Stimulated activated CD4-positive, alpha-beta T cell treated with anti-CD3 and anti-CD28 coated beads, Interleukin-2, amount 100 ng/mL, for 24 hours (primary cell): ENCODE measurements at places on chromosomes 2 and 18.

DNA sequence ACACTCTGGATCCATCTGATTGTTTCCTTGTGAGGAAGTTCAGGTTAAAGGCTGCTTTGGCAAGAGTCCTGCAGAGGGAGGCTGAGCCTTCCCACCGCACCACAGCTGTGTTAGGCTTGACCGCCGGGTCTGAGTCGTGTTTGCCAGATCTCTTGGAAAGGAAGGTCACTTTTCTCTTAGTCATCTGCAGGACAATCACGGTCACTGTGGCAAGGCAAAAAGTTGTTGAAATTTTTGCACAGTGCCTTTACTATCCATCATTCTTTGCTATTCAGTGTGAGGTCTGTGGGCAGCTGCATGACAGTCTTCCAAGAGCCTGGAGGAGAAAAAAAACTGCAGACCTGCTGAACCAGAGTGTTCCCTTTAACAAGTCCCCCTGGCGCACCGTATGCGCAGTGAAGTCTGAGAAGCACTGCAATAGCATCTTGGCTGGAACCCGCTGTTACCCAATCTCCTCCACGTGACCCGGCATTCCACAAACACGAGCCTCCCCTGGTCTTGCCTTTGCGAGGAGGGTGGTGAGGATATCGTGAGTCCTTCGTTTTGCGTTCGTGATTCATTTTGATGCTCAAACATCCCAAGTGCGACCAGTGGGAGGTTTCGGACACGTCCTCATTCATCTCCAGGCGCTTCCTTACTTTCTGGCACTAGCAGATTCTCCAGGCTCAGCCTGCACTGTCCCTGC lies 23.0 kb downstream of the BIN1 start:
- no peak for DNase-seq

DNA sequence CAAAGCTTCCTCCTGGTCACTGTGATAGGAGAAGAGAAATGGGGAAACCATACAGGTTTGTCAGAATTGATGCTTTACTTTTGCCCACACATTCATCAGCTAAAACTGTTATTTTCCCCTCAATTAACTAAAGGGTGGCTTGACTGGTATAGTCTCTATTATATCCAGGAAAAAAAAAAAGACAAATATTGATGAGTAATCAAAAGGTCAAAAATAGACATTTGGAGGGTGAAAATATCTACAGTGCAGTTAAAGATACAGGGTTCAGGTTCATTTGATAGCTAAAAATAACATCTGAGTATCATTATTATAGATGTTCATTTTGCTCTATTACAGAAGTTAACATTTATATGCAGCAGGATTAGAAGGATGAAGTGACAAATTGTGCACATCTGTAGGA lies 577.6 kb upstream of the FAM98A start:
- DNase-seq = no peak

DNA sequence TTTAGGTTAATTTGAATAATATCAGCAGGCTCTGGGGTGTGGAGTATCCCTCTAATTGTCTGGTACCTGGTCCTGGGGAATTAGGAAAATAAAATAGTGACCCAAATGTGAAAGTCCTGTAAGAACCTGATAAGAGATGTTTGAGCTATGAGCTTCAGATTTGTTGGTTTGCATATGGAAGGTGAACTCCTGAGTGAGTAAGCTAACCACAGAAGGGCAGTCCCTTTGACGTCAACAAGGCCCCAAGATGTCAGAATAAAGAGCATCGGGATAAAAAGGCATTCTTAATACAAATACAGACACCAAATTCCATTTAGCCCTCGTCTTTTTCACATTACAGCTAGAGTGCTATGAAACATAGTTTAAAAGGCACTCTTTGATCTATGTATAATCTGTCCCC lies 1366.3 kb upstream of the TMEFF2 start:
- no peak for DNase-seq

DNA sequence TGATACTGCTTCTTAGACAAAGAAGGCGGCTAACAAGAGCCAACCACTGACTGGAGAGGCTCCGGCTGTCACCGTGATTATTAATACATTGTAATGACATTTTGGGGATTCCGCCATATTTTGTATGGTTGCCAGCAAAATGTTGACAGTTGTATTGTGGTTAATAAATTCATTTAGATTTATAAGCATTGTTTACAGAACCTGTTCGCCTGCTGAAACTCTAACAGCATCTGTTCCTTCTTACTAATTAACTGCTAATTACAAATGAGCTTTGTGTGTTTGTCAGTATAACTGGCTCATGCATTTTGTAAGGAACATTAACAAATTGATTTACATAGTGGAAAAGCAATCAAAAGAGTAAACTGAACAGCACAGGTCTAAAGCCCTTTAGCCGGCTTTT lies 332.4 kb downstream of the GBX2 start:
- DNase-seq = no peak

- no peak for DNase-seq
These were observed 5.2 kb upstream of the C18orf63 start for GRCh38 chr18:74310411-74310810.

DNA sequence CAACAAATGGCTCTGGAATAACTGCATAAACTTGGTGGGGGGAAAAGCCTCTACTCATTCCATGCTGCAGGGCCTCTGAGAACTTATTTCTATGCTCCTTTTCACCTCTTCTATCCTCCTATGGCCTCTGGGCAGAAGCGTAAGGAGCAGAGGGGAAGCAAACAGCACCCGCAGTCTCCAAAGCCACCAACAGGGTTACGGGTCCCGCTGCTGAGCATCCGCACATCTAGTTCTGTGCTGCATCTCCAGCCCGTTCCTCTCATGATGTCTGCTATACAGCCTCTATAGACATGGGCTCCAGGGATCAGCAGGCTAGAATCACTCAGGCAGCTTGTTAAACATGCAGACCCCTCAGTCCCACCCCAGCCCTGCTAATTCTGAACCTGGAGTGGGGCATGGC lies 25.9 kb downstream of the PSTPIP2 start:
- DNase-seq = no peak

DNA sequence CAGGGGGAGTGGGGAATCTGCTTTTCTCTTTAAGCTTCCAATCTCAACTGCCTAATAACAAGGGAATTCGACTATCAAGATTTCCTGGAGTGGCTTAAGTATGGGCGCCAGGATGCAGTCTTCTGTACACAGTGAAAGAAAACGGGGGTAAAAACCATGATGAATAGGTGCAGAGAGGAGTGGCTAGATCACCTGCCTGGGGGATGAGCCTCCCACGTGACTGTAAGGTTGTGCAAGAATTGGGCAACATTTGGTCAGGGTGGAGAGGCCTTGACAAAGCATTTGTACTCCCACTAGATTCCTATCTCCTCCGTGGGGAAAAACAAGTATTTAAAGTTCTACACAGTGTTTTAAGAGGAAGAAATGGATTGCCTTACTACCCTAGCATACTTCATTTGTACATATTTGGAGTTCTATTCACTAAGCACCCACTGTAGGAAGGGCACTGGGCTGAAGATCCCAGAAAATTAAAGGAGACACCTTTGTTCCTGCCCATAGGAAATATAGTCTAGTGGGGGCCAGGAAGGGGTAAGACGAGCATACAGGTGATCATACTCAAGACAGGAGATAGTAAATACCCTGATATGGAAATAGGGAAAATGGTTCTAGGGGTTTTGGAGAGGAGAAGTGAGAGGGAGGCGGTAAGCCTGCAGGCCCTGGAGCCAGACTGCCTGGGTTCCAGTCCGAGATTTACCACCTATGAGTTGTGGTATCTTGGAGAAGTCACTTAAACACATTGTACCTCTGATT lies 29.2 kb downstream of the EPAS1 start:
- DNase-seq = no peak

DNA sequence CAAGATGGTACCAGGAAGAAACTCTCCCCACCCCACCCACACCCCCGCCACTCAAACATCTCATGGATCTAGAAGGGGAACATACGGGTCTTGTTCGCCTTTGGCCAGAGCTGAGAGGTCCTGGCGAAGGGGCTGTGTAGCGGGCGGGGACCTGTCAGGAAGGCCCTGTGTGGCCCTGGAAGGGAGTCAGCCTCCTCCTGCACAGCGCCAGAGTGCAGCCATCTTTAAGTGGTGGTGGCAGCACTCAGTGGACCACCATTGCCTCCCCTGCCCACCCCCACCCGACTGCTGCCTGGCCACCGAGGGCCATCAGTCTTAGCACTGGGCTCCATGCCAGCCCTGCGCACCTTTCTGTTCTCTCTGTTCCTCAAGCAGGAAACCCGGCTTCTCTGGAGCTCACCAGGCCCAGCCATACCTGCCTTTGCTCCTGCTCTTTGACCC lies 11.6 kb upstream of the FAHD2A start:
- no peak for DNase-seq

- no peak for DNase-seq
These were observed 115.7 kb downstream of the PLCL1 start for GRCh38 chr2:197920088-197920487.

GRCh38 chr2:149167941-149168340 lies 129.4 kb downstream of the LYPD6B start:
- DNase-seq = no peak

- no peak for DNase-seq
These were observed 1026.7 kb upstream of the ACVR2A start for GRCh38 chr2:146818122-146818521.

DNA sequence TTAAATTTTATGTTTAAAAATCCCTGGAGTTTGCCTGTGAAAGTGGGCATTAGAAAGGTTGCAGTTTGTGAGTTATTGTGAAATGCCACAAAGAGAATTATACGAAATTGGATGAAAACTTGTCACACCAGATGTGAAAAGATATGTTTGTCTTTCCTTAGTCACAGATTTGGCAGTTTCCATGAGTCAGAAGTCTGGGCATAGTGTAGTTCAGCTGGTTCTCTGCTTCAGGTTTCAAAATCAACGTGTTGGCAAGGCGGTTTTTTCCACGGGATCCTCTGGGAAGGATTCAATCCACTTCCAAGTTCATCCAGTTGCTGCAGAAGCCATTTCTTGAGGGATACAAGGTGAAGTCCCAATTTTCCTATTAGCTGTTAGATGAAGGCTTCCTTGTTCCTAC lies 658.0 kb upstream of the CDH2 start:
- no peak for DNase-seq

- DNase-seq = no peak
These were observed 50.6 kb upstream of the ODC1 start for GRCh38 chr2:10498525-10499274.

GRCh38 chr2:195428673-195429072 lies 228.4 kb upstream of the SLC39A10 start:
- DNase-seq = no peak

DNA sequence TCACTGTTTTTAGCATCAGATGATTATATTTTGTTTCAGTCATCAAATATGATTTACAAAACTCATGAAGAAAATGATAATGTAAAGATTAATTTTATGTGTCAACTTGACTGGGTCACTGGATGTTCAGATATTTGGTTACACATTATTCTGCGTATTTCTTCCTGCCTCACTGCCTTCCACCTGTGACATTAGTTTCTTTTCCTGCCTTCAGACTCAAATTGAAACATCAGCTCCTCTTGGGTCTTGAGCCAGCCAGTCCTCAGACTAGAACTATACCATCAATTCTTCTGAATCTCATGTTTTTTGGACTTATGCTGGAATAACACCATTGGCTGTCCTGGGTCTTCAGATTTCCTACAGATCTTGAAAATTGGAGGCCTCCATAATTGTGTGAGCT lies 96.7 kb downstream of the ZNF385B start:
- no peak for DNase-seq

DNA sequence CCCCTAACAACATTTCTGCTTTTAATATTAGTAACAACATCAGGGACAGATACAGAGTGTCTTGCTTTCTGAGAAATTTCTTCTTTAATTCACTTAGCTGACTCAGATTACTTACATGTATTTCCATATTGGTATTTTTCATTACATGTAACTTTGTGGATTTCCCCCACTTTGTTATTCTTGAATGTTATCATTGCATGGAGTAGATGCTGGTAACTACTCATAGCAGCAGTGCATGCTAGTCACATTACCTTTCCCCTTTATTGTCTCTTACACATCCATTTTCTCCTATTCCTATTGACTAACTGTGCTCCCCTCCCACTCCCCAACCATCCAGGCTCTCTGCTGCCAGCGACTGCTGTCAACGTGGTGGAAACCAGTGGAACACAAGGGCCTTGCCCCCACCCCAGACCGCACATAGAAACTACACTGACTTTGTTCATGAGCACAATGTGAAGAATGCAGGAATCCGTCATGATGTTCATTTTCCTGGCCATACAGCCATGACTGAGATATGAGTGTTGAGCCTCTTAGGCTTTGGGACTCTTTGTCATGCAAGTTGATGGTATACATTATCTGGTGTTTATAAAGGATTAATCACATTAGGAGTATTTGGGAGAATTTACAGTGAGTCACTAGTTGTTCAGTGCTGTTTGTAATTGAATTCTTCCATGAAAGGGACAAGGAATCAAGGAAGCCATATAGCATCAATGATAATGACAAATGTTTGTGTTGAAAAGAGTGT lies 91.0 kb downstream of the EPB41L5 start:
- DNase-seq = no peak

DNA sequence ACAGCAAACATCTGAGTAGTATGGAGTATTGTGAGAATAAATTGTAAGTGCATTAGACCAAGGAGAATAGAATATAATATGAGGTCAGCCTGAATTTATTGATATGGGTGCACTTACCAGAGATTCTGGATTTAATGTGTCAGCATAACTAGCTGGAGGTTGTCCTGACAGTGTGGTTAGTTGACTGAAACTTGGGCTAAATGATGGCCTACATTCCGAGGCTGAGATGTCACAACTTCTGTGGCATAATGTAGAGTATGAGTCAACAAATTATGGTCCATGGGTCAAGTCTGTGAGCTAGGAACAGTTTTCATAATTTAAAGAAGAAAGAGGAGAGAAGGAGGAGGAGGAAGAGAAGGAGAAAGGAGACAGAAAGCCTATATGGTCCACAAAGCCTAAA lies 127.6 kb downstream of the QPCT start:
- DNase-seq = no peak

DNA sequence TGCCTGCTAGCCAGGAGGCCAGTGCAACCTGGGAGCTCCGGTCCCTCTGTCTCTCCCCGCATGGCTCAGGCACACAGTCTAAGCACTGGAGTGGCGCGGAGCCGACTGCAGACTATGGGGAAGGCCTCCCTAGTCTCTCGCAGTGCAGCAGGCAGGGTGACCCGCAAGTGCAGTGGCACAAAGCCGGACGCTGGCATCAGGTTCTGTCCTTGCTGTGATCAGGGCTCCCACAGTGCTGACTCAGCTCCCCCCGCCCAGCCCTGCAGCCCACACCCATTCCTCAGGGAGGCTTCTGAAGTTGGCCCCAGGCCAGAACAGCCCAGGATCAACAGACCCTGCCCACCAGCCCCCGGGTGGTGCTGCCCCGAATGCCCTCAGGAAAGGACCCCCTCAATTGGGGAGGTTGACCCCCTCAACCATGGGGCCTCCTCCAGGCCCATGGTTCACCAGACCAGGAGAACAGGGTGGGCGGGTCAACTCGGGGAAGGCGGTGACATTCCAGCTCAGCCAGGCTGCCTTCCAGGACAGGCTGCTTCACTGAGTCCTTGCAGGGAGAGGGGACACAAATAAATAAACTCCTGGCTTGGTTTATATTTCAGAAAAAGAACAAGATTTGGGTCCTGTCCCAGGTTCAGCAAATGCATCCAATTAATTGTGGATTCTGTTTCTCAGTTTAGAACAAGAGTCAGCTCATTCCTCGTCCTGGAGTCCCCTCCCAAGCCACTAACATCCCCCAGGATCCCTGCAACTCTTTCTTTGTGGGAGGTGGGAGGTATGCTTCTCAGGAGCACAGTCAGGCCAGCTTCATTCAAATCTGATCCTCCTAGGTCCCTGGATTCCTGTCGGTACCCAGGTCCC lies 12.2 kb downstream of the BIN1 start:
- no peak for DNase-seq
